ENCODE measurements at places on chromosomes 4 and X.

- ATAC-seq, result no peak
Observed at GRCh38 chr4:126756050-126756829, 876.5 kb upstream of the INTU start.

GRCh38 chr4:112854420-112854819, 195.0 kb upstream of the ANK2 start:
- no peak for ATAC-seq

DNA sequence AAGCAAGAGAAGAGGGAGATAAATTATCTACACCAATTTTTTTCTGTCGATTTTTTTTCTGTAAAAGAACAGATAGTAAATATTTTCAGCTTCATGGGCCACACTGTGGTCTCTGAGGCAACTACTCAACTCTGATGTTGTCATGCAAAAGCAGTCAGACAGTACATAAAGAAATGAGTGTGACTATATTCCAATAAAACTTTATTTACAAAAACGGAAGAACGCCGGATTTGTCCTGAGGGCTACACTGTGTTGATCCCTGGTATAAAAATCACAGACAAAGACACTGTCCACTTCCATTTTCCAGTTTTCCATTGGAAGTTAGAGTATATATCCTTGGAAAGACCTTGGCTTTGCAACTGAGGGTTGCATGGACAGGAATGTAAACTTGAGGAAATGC, 18.0 kb downstream of the GPR143 start:
- ATAC-seq, result no peak

GRCh38 chrX:3026074-3026815, 15.0 kb upstream of the ARSF start:
- ATAC-seq, result no peak

DNA sequence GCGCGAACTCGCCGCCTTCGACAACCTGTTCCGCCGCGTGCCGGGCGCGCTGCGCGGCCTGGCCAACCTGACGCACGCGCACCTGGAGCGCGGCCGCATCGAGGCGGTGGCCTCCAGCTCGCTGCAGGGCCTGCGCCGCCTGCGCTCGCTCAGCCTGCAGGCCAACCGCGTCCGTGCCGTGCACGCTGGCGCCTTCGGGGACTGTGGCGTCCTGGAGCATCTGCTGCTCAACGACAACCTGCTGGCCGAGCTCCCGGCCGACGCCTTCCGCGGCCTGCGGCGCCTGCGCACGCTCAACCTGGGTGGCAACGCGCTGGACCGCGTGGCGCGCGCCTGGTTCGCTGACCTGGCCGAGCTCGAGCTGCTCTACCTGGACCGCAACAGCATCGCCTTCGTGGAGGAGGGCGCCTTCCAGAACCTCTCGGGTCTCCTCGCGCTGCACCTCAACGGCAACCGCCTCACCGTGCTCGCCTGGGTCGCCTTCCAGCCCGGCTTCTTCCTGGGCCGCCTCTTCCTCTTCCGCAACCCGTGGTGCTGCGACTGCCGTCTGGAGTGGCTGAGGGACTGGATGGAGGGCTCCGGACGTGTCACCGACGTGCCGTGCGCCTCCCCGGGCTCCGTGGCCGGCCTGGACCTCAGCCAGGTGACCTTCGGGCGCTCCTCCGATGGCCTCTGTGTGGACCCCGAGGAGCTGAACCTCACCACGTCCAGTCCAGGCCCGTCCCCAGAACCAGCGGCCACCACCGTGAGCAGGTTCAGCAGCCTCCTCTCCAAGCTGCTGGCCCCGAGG, 27.0 kb downstream of the NYX start:
- no peak for ATAC-seq

- ATAC-seq, result no peak
Observed at GRCh38 chr4:188550296-188550695, 411.1 kb downstream of the TRIML1 start.

DNA sequence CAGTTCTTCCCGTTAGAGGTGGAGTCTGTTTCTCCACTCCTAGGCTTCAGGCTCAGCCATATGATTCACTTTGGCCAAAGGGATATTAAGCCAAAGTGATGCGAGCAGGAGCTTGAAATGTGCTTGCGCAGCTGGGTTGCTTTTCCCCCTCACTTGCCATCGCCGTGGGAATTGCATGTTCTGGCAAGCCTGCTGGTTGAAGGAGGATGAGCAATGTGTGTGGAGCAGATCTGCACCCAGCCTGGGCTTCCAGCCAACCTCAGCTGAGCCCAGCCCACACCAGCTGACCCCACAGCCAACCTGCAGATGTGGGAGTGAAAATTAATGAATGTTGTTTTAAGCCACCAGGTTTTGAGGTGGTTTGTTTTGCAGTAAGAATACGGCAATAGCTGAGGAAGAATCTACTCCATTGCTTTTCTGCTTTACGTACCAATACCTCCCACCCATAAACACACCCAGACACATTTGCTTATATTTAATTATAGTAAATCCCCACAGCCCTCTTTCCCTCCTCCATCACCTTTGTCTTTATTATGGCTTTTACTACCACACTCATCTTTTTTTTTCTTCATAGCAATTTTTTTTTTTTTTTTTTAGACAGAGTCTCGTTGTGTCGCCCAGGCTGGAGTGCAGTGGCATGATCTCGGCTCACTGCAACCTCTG, 132.8 kb upstream of the FUNDC1 start:
- no peak for ATAC-seq

DNA sequence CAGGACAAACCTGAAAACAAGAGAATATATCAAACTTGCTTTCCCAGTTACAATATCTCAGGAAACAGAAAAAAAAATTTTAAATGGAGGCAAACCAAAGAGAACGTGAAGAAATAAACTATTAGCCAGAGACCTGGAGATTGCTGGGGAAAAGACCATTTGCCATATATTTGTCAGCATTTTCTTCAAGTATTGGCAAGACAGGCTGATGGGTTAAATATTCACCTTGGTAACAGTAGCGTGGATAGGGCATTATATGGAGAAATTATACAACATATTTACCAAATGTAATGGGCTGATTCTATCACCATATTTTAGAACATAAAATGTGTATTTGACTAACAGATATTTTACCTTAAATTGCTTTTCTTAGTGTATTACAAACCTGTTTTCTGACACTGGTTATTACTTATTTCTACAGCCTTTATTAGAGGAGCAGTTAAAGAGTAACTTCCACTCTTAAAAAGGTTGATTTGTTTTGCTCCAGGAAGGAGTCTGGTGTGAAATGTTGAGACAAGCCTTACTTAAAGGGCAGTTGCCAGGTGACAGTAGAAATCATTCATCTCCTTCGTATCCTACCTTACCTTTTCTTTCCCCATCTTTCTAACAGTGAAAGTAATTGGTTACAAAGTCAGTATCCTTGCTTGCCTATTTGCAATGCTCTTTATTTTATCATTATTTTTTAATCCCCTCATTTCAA, 575.5 kb downstream of the GBA3 start:
- no peak for ATAC-seq

Measured in activated CD4-positive, CD25-positive, alpha-beta regulatory T cell treated with anti-CD3 and anti-CD28 coated beads, Interleukin-2, amount 50 U/mL, for 24 hours (primary cell).